Activated CD4-positive, alpha-beta T cell treated with anti-CD3 and anti-CD28 coated beads, Interleukin-2, amount 50 U/mL, for 24 hours (primary cell): ENCODE measurements at places on chromosomes 7 and 10.

GRCh38 chr7:29156907-29157452, 10.6 kb upstream of the CPVL start:
- DNase-seq, result no peak

DNA sequence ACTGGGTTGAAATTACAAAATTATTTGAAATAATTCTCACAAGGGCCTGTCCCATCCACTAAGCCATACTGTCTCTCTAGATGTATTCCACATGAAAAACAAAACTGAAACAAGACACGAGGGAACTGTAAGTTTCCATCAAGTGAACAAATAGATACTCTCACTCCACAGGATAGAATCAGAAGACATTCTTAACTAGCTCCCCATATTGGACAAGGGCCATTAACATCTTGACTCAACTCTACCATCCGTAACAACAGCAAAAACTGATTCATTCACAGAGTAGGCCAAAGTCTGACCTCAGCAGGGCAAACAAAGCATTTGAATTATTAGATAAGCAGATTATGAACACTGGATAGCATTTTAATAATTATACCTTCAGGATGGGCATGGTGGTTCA, 29.1 kb downstream of the UBE2H start:
- DNase-seq, result no peak

GRCh38 chr10:70599791-70600190, 2.8 kb downstream of the PRF1 start:
- no peak for DNase-seq

GRCh38 chr7:117347480-117347879, 24.6 kb upstream of the WNT2 start:
- no peak for DNase-seq

- no peak for DNase-seq
Observed at GRCh38 chr10:117537436-117537903, 5.1 kb upstream of the EMX2 start.

DNA sequence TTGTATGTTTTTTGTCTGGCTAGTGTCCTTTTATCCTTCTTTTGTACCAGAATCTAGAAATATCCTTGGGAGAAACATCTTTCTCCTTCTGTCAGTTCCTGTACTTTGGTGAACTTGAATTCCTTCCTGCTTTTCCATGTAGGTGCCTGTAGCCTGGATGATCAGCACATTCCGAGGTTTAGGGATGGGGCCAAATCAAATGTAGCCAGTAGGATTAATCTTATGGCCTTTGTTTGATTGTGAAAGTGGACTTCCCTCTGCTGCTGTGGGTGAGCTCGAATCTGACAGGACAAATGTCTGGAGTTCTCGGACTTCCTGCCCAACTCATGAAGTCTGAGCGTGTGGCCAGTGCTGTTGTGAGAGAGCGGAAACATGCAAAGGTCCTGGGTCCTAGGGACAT, 33.2 kb upstream of the NAMPT start:
- DNase-seq, result no peak

- DNase-seq, result no peak
Observed at GRCh38 chr10:92413519-92413918, 122.6 kb downstream of the MARCHF5 start.

DNA sequence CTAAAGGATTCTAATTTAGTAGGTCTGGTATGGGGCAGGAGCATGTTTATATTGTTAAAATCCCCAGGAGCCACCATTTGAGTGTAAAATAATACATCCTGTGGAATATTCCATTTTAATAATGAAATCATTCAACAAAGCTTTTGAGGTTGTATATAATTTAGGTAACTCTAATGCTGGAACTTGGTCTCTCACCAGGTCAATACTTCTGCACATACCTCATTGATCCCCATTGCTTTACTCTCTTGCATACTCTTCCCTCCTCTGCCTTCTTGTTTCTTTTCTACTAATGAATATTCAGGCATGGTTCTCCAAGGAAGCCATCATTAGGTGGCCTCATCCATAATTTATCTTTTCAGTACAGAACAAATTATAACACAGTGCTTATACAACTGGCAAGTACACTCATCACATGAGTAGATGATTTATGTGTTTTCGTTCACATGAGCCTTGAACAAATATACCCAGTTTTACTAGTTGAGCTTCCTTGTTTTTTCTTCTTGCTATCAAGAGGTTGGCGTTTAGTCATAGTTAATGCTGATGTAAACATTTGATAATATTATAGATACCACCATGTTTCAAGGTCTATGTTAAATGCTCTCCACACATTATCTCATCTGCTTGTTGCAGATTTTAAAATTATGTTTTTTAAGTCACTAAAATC, 7.2 kb downstream of the PALS2 start:
- DNase-seq, result no peak

GRCh38 chr7:96188591-96188991, 133.3 kb downstream of the SLC25A13 start:
- DNase-seq, result no peak

- DNase-seq, result no peak
Observed at GRCh38 chr7:64606385-64606784, 43.5 kb upstream of the ZNF680 start.

- peak; percentile 48 for DNase-seq
Observed at GRCh38 chr10:79243181-79244067, 103.8 kb upstream of the PPIF start.

DNA sequence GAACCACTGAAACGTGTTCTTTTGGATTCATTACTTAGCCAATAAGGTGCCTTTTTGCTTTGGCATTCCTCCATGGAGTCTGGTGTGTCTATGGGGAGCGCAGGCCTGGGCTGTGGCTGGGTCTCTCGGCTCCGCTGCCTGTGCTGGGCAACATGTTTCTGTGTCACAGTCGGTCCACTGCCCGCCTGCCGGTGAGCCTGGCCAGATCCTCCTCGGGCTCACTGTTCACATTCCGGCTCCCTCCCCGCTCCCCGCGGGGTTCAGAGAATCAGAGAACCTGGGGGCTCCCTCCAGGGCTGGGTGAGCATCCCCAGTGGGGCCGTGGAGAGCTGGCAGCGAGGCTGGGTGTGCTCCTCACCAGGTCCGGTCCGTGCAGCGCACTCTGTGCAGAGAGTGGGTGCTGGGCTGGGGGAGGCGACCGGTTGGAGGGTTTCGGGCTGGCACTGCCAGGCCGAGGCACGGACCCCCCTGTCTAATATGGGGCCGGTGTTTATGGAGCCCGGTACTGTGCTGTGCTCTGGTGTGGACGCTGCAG, 70.4 kb downstream of the INPP5A start:
- DNase-seq, result no peak

DNA sequence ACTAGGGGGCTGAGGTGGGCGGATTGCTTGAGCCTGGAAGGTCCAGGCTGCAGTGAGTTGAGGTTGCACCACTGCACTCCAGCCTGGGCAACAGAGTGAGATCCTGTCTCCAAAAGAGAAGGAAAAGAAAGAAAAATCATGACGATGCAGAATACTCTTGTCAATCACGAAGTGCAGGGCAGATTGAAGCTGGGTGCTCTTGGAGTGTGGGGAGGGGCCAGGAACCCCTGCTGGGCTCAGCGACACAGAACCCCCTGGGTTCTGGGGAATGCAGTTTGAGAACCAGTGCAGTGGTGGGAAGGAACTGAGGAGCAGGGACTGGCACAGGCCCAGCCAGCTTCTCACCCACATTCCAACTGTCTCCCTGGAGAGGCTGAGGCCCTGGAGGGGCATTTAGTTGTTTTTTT, 10.8 kb upstream of the INTS1 start:
- DNase-seq, result no peak

GRCh38 chr10:32446536-32447406, 831 bp downstream of the CCDC7 start:
- DNase-seq, result no peak

DNA sequence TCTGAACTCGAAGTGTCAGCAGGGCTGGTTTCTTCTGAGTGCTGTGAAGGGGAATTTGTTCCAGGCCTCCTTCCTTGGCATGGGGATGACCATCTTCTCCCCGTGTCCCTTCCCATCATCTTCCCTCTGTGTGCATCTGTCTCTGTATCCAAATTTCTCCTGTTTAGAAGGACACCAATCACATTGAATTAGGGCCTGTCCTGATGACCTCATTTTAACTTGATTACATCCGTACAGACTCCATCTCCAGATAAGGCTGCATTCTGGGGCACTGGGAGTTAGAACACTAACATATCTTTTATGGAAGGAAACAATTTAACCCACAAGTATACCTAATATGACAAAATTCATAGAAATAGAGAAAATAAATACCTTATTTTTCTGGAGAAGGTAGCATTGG, 76.8 kb upstream of the ANKRD1 start:
- no peak for DNase-seq

DNA sequence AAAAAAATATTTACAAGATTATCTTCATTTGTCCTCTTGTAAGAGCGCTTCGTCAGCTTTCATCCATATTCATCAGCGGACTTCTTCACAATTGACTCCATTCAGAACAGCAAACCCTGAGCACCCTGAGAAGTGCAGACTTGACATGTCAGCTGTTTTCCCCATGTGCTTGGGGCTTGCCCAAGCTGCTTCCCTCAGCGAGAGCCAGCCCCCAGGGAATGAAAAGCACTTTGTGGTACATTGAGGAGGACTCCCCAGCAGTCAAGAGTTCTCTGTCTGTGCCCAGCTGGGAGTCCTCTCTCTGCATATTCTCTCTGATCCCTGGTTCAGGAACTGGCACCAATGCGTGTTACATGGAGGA, 22.7 kb downstream of the HKDC1 start:
- DNase-seq, result no peak

DNA sequence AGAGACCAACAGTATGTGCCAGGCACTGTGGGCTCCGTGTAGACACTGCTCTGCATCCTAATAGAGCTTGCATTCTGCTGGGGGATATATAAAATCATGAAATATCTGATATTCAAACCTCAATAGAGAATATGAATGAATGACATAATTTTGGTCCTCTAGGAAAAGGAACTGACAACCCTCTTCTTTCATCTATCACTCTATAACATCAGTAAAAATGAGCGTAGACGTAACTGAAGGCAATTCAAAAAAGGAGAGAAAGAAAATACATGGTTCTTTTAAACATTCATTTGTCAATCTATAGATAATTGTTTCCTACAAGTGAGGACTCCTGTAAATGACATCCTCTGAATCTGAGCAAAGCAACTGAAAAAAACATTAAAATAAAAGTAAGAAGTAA, 607.4 kb upstream of the LRRN3 start:
- DNase-seq, result no peak

DNA sequence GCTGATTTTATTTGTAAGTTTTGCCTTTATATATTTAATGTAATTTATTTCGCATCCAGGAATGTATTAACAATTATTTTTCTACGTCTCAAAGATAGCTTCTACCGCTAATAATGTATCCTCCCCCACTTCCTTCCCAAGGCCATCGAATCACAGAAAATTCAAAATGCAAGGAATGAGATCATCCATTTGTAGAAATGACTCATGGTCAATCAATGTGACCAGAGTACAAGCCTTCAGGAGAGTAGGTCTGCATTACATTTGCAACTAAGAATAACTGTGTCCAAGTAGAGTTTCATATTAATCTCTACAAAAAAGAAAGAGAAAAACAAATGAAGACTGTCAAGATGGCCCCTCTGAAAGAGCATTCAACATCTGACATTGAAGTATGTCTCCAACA, 205.9 kb upstream of the PHF14 start:
- DNase-seq, result no peak

DNA sequence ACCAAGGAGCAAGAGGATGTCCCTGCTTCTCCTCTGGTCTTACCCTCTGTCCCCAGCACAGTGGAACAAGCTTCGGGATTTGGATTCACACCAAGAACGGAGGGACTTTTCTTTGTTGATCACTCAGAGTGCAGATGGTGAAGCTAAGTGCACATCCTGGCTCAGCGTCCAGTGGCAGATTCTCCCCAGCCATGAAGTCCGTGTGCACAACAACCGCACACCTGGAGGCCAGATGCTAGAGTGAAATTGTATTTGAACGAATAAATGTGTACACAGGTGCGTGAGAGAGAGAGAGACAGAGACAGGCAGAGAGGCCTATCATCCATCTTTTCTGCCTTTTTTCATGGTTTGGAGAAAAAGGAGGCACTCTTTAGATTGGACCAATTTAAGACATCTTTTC, 31.5 kb downstream of the ASB13 start:
- DNase-seq, result no peak

DNA sequence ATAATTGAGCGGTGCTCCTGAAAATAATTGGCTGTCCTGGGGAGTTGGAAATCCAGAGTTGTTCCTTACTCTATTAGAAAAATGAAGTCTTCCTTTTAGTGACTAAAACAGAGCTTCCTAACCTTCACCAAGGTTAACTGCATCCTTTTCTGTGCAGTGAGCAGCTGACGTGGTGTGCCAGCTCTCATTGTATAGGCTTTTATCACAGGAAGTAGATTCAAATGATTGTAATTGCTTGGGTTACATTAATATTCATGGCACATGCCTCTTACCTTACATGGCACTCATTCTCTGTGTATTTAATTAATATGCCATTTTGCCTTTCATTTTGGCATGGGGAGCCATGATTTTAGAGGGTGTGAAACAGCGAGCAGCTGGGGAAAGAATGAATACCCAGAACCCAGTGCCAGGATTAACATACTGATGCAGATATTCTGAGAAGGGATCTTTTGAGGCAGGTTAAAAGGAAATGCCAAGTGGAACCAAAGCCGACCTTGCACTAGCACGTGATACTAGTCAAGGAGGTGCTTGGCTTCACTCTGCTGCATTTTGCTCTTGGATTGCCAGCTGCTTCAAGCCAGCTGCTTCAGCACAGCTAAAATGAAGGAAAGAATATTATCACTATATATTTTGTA, 115.3 kb downstream of the ST7 start:
- DNase-seq, result no peak

GRCh38 chr7:91112902-91113341, 151.3 kb upstream of the FZD1 start:
- DNase-seq, result no peak

- no peak for DNase-seq
Observed at GRCh38 chr10:79056736-79057391, 11.9 kb upstream of the ZMIZ1 start.

GRCh38 chr10:49362596-49363260, 33.2 kb downstream of the DRGX start:
- no peak for DNase-seq

- no peak for DNase-seq
Observed at GRCh38 chr10:6525599-6526165, 54.4 kb downstream of the PRKCQ start.

DNA sequence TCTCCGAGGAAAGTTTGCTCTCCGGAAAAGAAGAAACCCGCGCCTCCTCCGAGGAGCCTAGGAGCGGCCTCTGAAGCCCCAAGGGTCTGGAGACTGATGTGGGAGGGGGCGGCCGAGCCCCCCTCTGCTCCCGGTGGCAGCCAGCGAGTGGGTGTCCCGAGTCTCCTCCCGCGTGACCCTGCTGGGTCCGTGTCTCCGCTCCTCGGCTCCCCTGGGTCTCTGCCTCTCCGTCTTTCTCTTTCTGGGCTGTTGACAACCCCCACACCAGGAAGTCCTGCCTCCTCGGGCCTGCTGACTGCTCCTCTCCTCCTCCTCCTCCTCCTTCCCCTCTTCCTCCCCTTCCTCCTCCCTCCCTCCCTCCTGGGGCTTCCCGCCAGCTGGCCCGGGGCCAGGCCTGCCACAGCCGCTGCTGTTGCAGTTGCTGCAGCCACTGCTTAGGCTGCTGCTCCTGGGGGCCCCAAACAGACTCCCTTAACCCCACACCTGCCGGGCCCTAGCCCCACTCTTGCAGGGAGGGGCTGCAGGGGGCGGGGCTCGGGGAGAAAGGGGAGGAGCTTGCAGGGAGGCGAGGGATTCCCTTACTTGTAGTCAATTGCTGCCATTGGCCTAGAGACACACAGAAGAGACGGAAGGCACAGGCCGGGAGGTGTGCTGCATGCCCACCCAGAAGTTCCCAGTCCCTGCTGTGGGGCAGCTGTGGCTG, at the start of gene TSC22D4:
Gene TSC22D4 (minus strand): TSS at position 257 of the 703 bp plus-strand sequence. CDS start 1,176 bp downstream, outside the sequence.
- DNase-seq, result peak; percentile 79

- DNase-seq, result no peak
Observed at GRCh38 chr10:131444286-131444685, 132.8 kb upstream of the TCERG1L start.
